ENCODE measurements at places on chromosomes 7 and 10.

- no peak for DNase-seq
These were observed 19.9 kb upstream of the CCNY start for GRCh38 chr10:35316218-35316967.

DNA sequence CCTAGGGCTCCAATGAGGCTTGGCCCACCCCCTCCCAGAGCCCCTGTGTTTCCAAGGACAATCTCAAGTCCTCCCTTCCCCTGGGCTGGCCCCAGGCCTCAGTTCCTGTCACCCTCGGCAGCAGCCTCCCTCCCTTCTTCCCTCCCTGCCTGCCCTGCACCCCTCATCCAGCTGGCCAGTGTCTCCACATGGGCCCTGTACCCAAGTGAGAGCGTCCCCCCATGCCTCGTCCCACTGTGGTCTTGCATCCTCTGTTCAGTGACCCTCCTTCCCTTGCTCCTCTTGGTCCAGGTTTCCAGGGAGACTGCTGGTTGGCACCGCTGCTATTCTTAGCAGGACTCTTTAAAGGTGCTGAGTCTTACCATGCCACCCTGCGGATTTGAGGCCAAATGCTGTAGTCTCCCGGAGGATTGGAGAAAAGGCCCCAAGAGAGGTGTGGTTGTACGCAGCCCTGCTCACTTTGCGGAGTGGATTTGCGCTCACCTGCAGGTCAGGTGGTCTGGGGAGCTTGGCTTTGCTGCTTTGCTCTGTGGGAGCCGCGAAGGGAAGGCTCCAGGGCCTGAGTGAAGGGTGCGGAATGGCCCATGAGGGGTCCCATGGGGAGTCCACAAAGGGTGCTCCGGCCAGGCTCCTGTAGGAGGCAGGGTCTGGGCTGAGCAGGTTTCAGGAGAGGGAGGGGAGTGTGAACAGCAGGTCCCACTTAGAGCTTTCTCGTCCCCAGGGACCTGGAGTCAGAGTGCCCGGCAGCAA is 519.2 kb downstream of the TCERG1L start:
- no peak for DNase-seq

DNA sequence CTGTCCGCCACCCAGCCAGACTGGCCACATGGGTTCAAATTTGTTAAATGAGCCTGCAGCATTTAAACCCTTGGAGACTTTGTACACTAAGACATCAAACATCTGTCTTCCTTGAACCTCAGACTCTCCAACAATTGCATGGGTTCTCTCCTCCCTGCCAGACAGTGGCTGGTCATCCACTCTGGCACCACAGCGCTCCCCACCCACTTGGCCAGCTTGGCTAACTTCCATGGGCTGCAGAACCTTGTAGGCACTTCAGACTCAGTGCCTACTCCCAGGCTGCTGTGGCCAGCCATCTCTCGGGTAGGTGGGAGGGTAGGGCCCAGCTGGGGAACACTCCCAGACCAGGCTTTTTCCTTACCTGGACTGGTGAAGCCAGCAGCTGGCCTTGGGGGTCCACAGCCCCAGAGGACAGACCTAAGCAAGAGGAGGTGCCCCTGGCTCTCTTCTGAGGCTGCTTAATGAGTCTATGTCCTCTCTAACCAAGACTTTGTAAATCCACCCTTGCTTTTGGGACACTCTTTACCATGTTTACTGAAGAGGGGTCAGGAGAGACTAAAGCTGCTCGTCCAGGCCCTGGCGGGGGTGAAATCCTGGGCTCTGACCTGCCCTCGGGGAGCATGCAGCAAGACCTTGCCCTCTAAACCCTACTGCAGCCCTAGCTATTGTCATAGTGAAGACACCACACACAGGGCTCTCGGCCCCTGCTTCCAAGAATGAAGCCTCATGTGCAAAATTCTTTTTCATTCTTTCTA is 82.7 kb downstream of the ARHGAP22 start:
- no peak for DNase-seq

- no peak for DNase-seq
These were observed 86.6 kb upstream of the LEP start for GRCh38 chr7:128154504-128154903.

DNA sequence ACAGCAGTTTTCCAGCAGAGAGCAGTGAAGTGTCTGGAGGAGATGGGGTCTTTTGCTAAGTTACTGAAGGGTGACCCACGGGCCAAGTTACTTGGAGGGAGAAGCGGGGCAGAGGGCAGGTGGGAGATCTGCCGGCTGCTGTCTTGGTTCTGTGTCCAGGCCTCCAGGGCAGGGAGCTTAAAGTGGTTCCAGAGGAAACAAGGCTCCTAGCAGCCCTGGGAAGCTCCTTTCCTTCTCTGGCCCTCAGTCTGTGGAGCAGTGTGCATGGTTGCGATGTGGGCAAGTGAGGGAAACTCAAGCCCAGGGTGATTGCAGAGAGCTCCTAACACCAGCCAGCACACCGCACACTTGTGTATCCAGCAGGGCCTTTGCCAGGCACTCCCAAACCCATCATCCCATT is 6.3 kb downstream of the GHRHR start:
- DNase-seq, result no peak

Data from BJ (cell line).